ENCODE measurements at places on chromosomes 2 and 18. TPM values are rescaled to one million over a fixed set of nuclear protein-coding genes. Genes with fewer than 3 reads are reported as not detected.
A peak's percentile ranks its signal among the peaks of the same experiment; 100 is the strongest.

The CWC22 gene
- 12.3 TPM for total RNA-seq

DNA sequence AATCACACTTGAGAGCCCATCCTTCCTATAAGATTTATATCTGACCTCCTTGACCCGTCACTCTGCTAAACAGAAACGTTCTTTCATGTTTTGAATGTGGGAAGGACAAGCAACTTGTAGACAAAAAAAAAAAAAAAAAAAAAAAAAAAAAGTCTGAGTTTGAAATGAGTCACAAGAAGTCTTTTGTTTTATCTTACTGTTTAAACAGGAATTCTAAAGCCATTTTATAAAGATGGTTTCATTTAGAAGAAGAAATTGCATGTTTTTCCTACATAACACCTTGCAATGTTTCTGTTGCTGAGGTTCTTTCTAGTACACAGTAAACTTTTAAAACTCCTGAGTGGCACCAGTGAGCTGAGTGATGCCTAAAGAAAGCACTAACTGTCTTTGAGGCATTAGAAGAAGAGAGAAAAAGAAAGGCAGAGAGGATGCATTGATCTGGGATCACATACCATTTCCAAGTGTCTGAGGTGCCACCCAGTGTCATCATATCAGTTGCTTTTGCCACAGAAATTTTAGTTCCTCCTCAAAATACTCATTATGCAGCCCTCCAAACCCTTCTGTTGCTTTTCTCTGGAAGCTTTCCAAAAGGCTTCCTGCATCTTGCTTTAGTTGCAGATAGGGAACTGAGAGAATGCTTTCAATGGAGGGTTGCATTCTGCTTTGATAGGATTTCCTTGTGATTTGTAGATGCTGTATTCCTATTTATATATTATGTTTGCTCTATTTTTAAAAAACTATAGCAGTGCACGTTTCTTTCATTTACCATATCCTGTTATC, 69.1 kb downstream of the ACVR2A start:
- peak; percentile 14 for DNase-seq

- DNase-seq, result no peak
Measured at GRCh38 chr2:2707206-2707991, 376.3 kb upstream of the MYT1L start.

GRCh38 chr2:55157474-55157884, 74.6 kb downstream of the CLHC1 start:
- no peak for DNase-seq

DNA sequence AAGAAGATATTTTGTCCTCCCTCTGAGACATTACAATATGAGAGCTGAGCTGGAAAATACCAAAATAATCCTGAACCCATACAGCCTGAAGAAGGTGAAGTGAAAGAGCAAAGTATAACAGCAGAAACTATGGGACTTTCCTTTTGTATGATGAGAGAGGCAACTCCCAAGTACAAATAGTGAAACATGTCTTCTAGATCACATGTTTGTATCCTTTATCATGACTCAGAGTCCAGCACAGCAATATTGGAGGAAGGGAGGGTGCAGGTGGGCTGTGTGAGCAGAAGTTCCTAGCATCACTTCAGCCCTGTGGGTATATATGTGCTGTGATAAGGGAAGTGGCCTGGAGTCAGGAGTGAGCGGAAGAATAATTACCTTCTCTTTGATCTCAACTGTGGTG, 265.6 kb upstream of the NRXN1 start:
- DNase-seq, result peak; percentile 1

Measured in astrocyte (in vitro differentiated cells and primary cell).